ENCODE measurements at places on chromosomes 3 and 15.
A peak's percentile ranks its signal among the peaks of the same experiment; 100 is the strongest.

- no peak for DNase-seq
These were observed 116.6 kb downstream of the DNAJB8 start for GRCh38 chr3:128349963-128350599.

GRCh38 chr3:194661946-194662345 lies 10.0 kb downstream of the LSG1 start:
- no peak for DNase-seq

DNA sequence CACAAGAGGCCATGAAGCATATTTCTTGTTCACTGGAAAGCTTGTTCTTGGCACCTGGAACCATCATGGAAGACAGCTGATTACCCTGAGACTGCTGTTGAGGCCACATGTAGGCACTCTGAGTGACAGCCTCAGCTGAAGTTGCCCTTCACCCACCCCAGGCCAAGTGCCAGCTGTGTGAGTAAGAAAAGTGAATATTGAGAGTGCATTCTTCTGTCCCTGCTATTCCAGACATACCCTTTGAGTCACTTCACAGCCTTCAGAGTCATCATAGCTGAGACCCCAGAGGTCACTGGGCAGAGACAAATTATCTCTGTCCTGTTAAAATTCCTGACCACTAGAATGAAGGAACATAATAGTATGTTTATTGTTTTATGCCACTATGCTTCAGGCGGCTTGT lies 79.6 kb downstream of the NFKBIZ start:
- peak; percentile 49 for DNase-seq

DNA sequence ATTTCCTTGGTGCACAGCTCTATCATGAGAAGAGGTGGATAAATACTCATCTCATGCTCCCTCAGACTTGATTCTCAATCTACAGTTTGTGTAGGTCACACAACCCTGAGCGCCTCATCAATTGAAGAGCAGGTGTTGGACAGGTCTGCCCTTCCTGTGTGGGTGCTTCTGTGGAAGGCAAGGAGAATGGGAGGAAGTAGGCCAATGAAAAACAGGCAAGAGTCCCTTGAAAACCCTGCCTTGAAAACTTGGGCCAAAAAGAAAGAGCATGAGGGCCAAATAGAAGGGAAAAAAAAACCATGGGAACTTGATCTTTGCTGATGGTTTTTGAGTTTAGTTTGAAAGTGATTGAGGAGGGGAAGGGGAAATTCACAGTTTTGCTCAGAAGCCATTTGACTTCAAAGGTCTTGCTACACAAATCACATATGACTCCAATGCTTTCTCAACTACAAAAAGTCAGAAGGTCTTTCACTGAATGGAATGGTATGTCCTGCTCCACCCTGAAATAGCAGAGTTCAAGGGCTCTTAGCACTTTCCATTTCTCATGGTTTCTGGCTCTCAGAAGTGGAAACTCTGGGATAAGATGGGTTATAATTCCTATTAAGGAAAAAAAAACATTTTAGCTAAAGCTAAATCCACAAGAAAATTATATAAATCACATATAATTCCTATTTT lies 37.2 kb upstream of the TM4SF1 start:
- DNase-seq, result peak; percentile 18
